Ovary (tissue), 10 donors: ENCODE measurements at places on chromosomes 6 and 20. TPM values are rescaled to one million over a fixed set of nuclear protein-coding genes. Genes with fewer than 3 reads are reported as not detected.

Gene CST5
- not detected for total RNA-seq

Gene WFDC2
- 1.6 TPM for total RNA-seq

Gene POU5F1
- 3.5 TPM for total RNA-seq

DNA sequence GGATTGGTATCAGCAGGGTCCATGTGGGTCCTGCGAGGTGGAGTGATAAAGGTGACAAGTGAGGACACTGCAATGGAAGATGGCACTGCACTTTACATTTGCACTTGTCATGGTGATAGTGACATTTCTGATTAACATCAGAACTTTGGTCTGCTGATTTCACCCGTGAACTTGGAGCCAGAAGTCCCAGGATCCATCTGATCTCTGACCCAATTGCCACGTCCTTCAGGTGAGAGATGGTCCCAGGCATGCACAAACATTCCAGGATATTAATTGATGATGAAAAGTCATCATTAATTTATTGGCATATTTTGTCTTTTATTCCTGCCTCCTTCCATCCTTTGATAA lies 9.8 kb upstream of the GHRH start:
- no peak for DNase-seq

- DNase-seq: no peak
Observed at GRCh38 chr20:16654858-16655535, 74.8 kb upstream of the SNRPB2 start.

DNA sequence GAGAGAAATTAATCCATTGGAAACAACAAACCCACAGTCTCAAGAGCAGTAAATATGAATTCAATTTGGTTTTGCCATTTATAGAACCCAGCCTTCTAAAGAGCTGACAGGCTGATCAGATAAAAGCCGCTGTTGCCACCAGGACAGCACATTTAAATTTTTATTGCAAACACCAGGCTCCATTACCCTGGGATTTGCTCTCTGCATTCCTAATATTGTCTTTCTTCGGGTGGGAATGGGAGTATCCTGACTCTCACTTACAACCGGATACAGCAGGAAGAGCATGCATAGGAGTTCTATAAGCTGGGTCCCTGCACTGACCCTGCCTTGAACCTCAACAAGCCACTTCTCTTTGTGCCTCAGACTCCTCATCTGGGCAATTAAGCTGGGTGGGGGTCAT lies 142.9 kb downstream of the LRFN2 start:
- no peak for DNase-seq

GRCh38 chr6:146890644-146891434 lies 292.1 kb downstream of the ADGB start:
- DNase-seq: no peak

DNA sequence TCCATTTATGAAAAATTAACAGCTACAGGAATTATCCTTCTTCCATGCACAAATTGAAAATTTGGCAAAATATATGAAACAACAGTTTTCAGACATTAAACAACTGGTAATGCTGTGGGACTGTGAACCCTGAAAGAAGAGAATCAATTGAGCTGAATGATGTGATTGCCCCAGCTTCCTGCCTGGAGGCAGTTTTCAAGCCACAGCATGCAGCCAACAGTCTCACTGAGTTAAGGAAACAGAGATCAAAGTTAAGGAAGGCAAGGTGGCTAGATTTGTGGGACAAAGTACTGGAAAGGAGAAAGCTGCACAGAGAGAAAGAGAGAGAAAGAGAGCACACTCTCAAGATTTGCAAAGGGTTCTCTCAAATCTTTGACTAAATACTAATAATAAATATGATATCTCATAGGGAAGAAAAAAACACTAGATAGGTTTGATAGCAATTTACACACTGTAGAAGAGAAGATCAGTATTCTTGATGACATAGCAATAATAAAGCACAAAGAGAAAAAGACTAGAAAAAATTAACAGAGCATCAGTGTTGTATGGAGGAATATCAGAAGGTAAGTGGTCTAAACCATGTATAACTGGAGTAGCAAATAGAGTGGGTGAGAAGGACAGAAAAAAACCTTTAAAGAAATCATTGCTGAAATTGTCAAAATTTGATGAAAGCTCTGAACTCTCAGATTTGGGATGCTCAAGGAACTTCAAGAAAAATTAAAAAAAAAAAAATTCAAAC lies 70.1 kb upstream of the CNKSR3 start:
- DNase-seq: no peak

- no peak for DNase-seq
Observed at GRCh38 chr6:107690643-107691061, 133.5 kb downstream of the SCML4 start.
